Stimulated activated CD8-positive, alpha-beta memory T cell treated with anti-CD3 and anti-CD28 coated beads, Interleukin-2, amount 100 ng/mL, for 1 hour (primary cell): ENCODE measurements at places on chromosomes 11 and 22.

- DNase-seq, result no peak
These were observed 34.6 kb upstream of the CRTAM start for GRCh38 chr11:122803716-122804115.

DNA sequence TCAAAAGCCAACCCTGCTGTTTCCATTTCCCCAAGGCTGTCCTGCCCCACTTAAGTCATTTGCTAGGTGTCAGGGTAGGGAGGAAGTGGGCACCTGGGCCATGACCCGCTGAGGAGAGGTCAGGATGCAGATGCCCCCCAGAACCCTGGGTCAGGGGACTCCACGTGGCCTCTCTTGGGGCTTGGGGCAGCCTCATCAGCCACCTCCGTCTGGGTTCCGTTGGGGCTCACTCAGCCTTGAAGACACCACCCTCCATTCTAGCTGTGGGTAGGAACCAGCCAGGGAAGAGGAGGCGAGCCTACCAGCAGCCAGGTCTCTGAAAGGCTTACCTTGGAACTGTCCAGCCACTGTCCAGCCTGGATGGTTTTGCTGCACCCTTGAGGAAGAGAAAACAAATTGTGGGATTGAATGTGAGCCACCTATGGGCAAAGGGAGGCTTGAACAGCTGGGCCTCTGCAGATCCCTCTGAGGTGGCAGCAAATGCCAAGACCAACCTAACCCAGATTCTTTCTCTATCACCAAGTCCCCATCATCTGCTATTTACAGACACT is 2.5 kb downstream of the APOL4 start:
- no peak for DNase-seq

DNA sequence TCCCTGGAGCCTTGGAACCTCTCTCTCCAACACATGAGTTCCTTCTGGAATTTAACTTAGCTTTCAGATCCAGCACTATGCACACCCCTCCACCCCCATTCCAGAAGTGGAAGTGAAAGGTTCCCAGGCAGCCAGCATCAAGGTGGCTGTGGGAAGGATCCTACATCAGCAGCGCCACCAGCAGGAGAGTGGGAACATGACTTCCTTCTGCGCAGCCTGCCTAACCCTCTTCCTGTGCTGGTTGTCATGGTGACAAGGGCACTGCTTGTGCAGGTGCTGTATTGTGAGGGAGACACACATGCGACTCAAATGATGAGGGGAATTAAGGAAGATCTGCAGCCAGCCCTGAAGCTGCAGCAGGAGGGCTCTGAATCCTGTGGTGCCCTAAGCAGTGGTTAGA is 904.5 kb upstream of the API5 start:
- no peak for DNase-seq

DNA sequence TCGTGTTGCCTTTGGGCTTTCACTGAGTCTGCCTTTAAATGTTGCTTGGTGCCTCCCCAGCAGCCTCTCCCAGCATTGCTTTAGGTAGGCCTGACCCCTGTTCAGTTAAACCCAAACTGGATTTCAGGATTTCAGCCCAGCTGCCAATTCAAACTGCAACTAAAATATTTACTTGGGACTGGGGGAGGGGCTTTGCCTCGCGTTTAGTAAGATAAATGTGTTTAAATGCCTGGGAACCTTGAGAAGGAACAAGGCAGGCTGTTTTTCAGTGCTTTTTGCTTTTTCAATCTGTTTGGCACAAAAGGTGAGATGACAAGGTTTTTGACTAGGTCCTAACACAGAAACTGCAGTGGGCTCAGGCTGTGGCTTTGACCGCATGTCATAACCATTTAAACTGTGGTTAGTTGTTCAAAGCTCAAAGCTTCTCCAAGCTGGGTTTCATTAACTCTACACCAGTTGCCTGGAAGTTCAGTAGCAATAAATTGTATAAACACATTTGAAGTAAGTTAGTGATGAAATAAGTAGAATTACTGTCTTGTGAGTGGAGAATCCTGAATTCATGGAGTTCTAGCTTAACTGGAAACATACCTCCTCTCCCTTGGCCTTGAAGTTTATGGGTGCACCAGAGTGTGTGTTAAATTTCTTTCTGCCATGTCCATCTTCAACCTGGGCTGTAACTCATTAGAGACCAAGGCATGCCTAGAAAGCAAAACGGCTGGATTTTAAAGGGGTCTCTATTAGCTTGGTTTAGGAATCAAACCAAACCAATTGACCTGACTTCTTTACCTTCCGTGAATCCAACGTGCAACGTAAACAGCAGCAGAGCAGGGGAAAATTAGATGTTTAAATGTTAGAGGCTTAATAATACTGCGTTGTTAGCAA is 3.6 kb downstream of the PKNOX2 start:
- DNase-seq, result no peak

GRCh38 chr11:3971756-3972404 is 116.4 kb downstream of the STIM1 start:
- no peak for DNase-seq

DNA sequence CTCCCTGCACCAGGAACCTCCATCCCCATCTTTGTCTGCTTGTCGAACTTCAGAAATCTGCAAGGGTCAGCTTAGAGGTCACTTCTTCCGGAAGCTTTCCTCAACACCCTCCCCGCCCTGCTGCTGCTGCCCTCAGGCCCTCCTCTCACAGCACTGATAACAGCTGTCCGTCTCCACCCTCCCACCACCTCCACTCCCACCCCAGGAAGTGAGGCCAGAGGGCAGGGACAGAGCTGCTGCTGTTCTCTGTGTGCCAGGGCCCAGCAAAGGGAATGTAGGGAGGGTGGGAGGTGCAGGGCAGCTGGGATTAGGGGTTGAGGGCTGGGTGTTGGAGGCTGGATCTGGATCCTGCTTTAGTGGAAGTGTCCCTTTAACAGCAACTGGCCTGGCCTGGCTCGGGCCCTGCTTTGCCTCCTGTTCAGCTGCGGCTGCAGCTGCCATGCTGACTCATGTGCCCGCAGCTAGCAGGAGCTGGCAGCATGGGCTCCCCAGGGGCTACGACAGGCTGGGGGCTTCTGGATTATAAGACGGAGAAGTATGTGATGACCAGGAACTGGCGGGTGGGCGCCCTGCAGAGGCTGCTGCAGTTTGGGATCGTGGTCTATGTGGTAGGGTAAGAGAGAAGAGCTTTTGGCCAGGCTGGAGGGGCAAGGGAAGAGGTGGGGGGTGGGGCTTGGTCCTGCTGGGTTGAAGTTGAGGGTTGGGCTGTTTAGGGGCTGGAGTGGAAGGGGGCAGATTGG is at the start of gene P2RX6:
TSS of gene P2RX6 (plus strand) at position 440 of the 740 bp plus-strand sequence. CDS start at position 450, 10 bp downstream.
- no peak for DNase-seq

DNA sequence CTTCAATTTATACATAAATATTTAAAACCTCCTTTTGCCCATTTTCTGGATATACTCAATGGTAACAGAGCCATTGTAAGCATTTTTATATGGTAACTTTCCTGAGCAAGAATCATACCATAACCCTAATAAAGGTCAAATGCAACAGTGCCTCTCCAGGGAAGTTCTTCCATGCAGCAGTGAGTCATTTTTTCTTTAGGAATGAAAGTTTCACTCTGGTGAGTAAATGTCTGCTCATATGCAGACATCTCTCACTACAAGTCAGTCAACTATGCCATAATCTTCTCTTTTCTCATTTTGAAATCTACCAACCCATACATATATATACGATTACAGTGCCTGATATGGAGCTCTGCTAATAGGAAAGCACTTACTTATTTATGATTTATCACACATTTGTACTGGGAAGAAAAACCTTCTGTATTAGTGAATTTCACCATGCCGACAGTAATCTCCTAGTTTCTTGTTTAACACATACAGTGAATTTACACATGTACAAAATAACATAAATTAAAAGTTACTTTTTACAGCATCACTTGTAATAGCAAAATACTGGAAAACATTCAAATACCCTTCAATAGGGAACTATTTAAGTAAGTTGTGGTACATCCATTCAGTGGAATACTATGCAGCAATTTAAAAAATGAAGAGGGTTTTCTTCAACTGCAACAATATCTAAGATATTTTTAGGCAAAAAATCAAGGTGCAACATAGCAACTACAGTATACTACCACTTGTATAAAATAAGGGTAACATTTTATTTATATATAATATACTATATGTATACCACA is 16.0 kb downstream of the STK33 start:
- no peak for DNase-seq

DNA sequence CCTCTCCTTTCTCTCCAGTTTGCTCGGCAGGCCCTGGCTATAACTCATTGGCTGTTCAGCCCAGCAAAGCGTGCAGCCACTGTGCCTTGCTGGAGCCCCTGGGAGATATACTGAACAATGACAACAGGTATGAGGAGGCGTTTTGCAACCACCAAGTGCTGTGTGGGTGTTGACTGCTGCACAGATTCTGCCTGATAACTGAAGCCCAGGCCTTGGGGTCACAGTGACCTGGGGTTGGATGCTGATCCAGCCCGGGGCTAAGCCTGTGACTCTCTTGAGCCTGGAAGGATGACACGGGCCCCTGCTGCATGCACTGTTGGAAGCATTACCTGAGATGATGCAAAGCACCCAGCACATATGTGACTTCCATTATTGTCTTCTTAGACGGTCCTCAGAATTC is 13.7 kb upstream of the A4GALT start:
- no peak for DNase-seq

GRCh38 chr11:119337581-119338317 is 2.9 kb downstream of the C1QTNF5 start:
- DNase-seq, result no peak
